ENCODE measurements at places on chromosomes 12 and 14.

DNA sequence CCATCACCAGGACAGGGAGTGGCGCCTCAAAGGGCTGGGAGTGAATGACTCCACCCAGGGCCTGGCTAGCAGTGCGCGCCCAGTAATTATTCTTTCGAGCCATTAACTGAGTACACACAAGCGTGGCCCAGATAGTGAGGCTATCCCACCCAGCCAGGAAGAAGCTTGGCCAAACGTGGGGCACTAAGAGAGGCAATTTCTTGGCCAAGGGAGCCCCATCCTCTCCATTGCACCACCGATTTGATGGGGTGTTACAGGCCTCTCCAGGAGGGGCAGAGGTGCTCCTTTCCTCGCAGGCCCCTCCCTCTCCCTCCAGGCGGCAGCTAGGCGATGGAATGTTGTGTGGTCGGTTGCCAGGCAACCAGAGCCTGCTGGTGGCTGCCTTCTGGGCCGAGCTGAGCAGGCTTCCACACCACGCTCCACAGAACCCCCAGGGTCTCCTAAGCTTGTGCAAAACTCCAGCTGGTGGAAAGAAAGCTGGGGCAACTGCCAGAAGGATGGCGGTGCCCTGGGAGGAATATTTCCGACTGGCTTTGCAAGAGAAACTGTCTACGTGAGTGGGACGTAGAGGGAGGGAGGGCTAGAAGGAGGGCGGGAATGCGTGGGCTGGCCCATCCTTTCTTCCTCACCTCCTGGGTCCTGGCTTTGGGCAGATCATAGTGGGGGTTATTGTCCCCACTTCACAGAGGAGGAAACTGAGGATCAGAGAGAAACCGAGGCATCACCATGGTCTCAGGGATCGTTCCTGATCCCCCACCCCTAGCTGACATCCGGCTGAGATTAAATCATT lies at the start of gene CFAP73:
TSS of gene CFAP73 (plus strand) at position 364 of the 790 bp plus-strand sequence. CDS start at position 498, 134 bp downstream.
- DNase-seq: peak; percentile 79

- no peak for DNase-seq
Measured at GRCh38 chr12:16012117-16012516, 101.0 kb downstream of the DERA start.

DNA sequence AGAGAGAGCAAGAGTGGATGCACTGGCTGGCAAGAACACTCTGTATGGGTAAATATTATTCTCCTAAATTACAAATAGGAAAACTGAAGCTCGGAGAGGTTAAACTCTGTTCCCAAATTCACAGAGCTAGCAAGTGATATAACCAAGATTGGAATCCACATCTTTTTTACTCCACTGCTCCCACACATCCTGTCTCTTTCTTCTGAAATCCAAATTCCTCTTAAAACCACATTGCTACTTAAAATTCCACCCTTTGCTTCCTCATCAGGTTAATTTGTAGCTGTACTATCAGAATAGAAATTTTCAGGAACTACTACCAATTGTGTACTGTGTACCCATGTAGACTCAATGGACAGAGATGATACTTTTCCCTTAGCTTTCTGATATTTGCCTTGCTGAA lies 74.4 kb downstream of the ARMH4 start:
- no peak for DNase-seq

DNA sequence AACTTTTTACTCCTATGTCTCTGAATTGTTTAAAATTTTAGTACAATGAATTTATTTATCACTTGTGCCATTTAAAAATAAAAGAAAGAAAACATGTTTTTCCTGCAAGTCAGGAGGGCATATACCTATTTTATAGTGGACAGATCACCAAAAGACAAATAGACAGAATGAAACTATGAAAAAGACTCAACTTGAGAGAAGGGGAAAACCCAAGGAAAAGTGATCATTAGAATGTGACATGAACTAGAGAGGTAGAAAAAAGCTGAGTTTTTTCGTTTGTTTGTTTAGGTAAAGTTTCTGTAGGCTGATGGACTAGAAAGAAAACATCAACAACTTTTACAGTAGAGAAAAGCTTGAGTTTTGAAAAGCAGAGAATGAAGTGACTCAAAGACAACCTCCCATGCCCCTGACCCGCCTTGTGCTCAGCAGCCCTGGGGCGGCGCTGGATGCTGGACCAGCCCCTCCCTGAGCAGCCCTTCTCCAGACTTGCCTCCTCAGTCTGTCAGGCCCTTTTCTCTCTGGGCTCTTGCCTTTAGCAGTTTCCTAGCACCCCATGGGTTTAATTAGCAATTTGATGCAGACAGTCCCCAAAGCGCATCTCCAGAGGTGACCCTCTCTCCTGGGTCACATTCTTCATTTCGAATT lies 95.1 kb upstream of the ARID2 start:
- DNase-seq: no peak

DNA sequence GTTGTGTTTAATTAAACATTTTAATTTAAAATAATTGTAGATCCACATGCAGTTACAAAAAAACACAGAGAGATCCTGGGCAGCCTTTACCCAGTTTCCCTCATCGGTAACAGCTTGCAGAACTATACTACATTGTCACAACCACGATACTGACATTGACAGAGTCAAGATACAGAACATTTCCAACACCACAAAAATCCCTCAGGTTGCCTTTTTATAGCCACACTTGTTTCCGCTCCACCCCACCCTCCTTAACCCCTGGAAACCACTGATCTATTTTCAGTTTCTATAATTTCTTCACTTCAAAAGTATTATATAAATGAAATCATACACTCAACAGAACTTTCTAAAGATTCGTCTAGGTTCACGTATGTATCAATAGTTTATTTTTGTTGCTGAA lies 458.8 kb upstream of the SOX5 start:
- no peak for DNase-seq

GRCh38 chr14:101817501-101818001 lies 56.0 kb downstream of the PPP2R5C start:
- no peak for DNase-seq

DNA sequence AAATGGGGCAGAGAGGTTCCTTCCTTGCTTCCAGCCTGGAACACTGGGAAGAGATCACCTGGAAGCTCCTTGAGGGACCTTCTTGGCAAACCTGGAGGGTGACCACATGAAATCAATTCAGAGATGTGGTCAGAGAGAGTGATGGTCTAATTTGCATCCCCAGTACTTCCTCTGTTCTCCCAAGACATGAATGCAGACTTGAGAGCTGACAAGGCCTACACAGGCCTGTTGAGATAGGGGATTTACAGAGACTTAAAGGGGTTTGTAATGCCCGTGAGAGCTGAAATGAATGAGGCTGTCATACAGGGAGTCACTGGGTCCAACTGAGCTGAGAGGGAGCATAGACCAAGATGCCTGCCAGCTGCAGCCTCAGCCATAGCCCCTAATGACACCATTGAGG lies 45.1 kb downstream of the TMX1 start:
- DNase-seq: no peak

- DNase-seq: no peak
Measured at GRCh38 chr14:90062127-90062794, 467 bp downstream of the KCNK13 start.

DNA sequence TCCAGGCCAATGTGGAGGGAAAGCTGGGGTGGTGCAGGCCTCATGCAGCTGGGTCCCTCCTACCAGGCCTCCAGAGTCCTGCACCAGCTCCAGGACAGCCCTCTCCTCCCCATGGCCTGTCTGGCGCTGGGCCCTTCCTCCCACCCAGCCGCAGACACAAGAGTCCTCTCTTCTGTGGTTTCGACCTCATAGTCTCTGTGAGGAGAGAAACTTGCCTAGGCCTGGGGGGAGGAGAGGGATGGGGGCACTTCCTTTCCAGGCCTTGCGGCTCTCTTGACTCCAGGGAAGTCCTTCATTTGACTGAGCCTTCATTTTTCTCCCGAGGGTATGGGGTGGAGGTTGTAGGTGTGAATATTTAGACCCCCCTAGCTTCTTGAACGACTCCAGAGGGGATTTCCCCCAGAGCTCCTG lies 2.3 kb downstream of the MMP14 start:
- DNase-seq: no peak

- no peak for DNase-seq
Measured at GRCh38 chr12:129351481-129351880, 498.2 kb downstream of the GLT1D1 start.

DNA sequence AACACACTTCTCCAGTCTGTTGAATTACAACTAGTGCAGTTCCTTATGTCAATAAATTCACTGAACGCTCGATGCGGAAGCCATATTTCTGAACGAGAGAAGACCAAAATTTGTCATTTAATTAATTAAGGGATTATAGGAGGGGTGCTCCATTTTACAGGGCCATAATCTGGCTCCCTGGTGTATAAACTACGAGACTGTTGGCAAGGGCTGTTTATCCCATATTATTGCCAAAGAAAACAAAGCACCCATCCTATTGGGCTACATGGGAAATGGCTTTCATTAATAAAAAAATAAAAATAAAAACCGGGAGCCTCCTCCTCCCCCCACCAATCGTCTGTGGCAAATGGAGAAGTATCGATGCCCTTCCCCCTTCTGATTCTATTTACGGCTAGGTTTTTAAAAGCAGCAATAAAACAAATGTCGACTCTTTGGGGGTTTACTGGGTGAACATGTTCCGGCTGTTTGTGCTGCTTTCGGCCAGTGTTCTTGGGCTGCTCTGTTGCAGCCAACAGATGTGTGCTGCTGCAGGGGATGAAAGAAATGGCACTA lies 24.8 kb downstream of the ATF7 start:
- no peak for DNase-seq

DNA sequence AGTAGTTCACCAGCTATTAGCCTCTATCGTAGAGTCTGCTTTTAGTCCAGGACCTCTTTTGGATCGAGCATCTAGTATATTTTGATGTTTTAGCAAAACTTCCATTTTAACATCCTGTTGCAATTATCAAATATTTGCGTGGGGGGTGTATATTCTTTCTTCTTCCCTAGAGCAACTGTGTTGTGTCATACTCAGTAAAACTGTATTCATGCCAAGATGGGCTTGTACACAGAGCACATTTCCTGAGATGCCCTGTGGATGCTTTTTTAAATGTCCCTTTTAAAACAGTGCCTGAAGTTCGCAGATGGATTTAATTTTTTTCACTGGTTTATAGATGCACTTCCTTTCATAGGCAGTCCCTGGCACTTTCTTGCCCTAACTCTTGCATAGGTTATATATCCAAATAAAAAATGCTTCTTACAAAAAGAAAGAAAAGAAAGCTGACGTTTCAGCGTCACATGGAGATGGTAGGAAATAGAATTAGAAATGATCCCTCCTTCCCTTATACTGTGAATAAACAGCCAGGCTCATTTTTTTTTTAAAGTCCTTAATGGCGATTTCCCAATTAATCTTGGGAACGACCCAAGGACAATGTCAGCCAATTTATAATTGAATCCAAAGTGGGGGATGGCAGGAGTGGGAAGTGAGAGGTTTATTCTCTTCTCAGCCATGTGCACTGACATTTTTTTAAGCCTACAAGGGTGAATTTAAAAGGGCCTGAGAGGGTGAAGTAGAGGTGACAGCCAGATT lies 247.0 kb downstream of the SLC41A2 start:
- no peak for DNase-seq

DNA sequence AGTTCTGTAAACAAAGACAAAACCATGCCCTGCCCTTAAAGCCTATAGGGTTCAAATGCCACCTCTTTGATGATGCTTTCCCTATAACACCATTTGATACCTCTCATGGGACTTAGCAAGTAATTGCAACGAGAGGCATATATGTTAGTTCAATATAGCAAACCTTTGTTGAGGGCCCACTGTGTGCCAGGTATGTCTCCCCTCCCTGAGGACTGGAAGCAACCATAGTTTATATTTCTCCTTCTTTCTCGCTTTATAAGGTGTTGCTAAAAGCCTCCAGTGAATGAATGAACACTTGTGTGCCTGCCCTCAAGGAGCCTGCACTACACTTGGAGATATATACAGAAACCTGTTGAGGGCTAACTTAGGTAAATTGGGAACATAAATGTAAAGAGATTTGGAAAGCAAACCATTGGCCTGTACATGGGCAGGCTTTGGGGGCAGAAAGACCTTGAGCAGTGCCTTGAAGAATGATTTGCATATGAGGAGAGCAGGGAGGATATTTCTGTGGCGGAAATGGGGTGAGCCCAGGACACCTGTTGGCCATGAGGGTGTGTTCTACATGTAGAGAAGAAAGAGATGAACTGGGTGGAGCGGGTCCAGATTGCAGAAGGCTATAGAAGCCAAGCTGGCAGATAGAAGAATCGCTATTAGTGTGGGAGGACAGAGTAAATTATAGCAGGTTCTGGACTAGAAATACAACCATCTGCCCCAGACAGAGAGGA lies 1.8 kb upstream of the CKAP4 start:
- DNase-seq: no peak

DNA sequence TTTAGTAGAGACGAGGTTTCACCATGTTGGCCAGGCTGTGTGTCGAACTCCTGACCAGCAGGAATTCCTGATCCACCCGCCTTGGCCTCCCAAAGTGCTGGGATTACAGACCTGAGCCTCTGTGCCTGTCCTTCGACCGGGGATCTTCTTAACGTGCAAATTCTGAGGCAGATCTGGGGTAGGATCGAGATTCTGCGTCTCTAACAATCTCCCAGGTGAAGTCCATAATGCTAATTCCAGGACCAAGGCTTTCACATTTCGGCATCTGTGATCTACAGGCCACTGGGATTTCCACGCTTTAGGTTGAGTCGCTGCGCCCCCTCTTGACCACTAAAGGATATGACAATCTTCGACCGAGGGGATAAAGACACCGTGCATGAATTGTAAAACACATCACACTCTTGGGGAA lies 24.8 kb downstream of the FOS start:
- peak; percentile 67 for DNase-seq

GRCh38 chr12:1838994-1839365 lies 18.6 kb downstream of the LRTM2 start:
- no peak for DNase-seq

DNA sequence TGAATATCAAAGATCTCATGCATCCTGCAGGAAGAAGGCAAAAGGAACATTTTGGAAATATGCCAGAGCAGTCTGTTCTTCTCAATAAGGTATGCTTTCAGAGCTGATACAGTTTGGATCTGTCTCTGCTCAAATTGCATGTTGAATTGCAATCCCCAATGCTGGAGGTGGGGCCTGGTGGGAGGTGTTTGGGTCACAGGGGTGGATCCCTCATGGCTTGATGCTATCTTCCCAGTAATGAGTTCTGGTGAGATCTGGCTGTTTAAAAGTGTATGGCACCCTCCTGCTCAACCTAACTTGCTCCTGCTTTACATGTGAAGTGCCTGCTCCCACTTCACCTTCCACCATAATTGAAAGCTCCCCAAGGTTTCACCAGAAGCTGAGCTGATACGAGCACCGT lies 76.6 kb downstream of the RIN3 start:
- no peak for DNase-seq

- DNase-seq: no peak
Measured at GRCh38 chr12:101838628-101839323, 8.0 kb upstream of the GNPTAB start.

- DNase-seq: no peak
Measured at GRCh38 chr14:61616524-61617185, 78.7 kb upstream of the HIF1A start.

DNA sequence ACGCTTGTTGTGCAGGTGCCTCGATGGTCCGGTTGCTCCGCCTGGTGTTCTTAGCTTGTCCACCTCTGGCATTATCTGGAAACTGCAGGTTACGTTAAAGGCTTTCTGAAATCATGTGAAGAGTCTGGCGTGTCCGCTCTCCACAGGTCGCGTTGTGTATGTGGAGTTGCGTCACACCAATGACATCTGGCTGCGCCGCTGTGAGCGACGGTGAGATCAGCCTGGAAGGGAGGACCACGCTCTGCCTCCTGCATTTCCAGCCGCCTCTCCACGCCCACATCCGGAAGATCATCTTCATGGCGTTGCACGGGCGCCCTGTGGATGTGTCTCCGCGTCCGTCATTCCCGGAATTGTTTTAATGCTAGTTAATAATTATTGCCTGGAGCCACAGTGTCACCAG lies 50.6 kb upstream of the GALNT9 start:
- DNase-seq: peak; percentile 56

Measured in HEK293T (cell line).